A549 treated with CpdA at 1 μM for 4 hours (cell line): ENCODE measurements at places on chromosomes 4 and X. TPM values are rescaled to one million over a fixed set of nuclear protein-coding genes. Genes with fewer than 3 reads are reported as not detected.

RHOXF1 gene
- not detected in 5 replicates for total RNA-seq

EMCN gene
- not detected in 5 replicates for total RNA-seq

RPL36A gene
- 2,377 to 3,392 TPM (median 2,533 TPM) in 5 replicates for total RNA-seq

BMX gene
- total RNA-seq = not detected in 5 replicates

F8A3 gene
- total RNA-seq = 0.20 to 1.4 TPM (median 1.0 TPM) in 5 replicates

TMPRSS11D gene
- total RNA-seq = not detected in 5 replicates

DSPP gene
- not detected in 5 replicates for total RNA-seq

CC2D2A gene
- 10.0 to 14.3 TPM (median 12.9 TPM) in 5 replicates for total RNA-seq

ADGRA3 gene
- total RNA-seq = 19.4 to 26.9 TPM (median 25.1 TPM) in 5 replicates

SRPK3 gene
- total RNA-seq = 0.07 to 0.10 TPM in 2 of 5 replicates, not detected in the others

DCX gene
- not detected in 5 replicates for total RNA-seq

MAGED4 gene
- 3.2 to 12.0 TPM (median 7.7 TPM) in 5 replicates for total RNA-seq

TMPRSS11B gene
- total RNA-seq = not detected in 5 replicates
